ENCODE measurements at places on chromosomes 13 and 19. TPM values are rescaled to one million over a fixed set of nuclear protein-coding genes. Genes with fewer than 3 reads are reported as not detected.

Gene LRRC63
- total RNA-seq: not detected

Gene RNF17
- not detected for total RNA-seq

Gene SOX1
- not detected for total RNA-seq

Gene PSG2
- total RNA-seq: 0.41 TPM

Gene MBD3L3
- not detected for total RNA-seq

Gene HCST
- 2.1 TPM for total RNA-seq

Gene KIR2DL1
- not detected for total RNA-seq

GRCh38 chr13:32247887-32248286, 67.3 kb downstream of the ZAR1L start:
- no peak for DNase-seq

DNA sequence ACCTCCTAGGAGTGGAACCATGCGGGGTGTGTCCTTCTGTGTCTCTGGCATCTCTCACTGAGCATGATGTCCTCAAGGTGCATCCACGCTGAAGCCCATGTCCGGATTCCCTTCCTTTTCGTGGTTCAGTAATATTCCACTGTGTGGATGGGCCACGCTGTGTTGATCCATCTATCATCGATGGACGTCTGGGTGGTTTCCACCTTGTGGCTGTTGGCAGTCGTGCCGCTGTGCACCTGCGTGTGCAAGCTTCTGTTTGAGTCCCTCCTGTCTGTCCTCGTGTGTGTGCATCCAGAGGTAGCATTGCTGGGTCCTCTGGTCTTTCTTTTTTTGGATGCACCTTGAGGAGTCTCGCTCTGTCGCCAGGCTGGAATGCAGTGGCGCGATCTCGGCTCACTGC, 11.2 kb upstream of the GNA15 start:
- no peak for DNase-seq

DNA sequence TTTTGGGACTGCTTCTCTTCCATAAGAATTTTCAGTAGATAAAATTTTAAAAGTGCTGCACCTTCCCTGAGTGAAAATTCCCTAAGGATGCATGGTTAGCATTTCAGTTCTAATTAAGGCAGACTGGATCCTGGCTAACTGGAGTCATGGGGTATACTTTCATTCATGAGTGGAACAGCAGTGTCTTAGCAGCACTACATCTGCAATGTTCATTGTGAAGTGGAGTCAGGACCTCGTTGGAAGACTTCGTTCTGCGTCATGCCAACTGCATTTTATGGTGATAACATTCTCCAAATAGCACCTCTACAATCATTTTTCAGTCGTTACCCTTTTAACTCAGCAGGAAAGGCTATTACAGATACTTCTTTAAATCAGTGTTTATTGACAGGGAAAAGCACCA, 25.5 kb downstream of the PHF11 start:
- DNase-seq: no peak

- peak; percentile 96 for DNase-seq
Observed at GRCh38 chr13:37313372-37313771, 207.9 kb upstream of the CSNK1A1L start.

DNA sequence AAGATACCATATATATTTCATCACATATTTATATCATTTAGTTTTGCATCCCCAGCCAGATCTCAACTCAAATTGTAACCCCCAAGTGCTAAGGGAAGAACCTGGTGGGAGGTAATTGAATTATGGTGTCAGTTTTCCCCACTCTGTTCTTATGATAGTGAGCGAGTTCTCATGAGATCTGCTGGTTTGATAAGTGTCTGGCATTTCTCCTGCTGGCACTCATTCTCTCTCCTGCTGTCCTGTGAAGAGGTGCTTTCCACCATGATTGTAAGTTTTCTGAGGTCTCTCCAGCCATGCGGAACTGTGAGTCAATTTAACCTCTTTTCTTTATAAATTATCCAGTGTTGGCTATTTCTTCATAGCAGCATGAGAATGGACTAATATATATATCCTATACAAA, 462.5 kb upstream of the SLITRK5 start:
- no peak for DNase-seq

DNA sequence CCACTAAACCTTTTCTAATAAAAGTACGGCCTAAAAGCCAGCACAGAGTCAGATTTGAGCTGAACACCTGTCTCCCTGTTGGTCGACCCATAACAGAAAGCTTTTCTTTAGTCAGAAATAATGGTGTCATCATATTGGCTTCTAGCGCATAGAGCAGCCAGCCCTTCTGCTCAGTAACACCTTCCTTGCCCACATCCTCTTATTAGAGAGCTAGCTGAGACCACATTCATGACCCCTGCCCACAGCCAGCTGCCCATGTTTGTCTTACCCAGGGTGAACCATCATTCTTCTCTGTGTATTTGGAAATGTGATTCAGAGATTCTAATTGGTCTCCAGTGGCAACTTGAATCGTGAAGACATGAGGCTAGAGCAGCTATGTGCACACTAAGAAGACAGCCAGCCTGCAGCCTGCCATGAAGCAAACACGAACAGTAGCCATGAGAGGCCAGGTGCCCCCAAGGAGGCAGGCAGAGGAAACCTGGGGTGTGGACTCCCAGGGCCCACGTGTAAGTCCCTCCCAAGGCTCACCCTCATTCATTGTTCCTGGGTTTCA, 82.3 kb upstream of the PDCD5 start:
- DNase-seq: no peak

GRCh38 chr13:45320876-45321629, 19.9 kb downstream of the TPT1 start:
- no peak for DNase-seq

DNA sequence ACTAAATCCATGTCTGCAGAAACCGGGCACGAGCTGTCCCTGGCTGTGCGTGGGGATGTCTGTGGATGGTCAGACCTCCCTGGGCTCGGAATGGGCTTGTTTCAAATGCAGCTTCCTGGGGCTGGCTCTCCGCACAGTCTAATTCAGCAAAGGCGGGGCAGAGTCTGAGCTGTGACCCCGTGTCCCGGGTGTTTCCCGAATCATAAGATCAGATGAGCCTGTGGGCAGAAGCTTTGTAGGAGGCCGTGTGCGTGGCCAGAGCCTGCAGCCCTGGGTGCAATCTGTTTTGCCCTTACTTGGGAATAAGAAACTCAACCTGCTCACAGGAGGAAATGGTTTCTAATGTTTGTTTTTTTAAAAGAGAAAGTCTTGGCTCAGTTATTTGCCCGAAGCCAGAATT, 13.9 kb upstream of the GNA11 start:
- peak; percentile 61 for DNase-seq

DNA sequence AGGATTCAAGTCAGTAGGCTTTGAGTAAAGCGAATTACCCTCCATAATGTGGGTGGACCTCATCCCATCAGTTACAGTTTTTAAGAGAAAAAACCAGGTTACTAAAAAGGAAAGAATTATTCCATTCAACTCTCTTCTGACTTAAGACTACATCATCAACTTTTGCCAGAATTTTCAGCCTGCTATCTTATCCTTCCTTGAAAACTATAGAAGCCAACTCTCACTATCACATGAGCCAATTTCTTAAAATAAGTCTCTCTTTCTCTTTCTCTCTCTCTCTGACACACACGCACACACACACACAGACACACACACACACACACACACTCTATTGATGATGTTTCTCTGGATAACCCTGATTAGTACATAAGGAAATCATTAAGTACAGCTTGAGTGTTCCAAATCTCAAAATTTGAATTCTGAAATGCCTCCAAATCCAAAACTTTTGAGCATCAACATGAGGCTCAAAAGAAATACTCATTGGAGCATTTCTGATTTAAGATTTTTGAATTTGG, 217.0 kb upstream of the PRR20A start:
- DNase-seq: no peak

- DNase-seq: peak; percentile 2
Observed at GRCh38 chr13:113065406-113066141, 40.0 kb upstream of the F7 start.

DNA sequence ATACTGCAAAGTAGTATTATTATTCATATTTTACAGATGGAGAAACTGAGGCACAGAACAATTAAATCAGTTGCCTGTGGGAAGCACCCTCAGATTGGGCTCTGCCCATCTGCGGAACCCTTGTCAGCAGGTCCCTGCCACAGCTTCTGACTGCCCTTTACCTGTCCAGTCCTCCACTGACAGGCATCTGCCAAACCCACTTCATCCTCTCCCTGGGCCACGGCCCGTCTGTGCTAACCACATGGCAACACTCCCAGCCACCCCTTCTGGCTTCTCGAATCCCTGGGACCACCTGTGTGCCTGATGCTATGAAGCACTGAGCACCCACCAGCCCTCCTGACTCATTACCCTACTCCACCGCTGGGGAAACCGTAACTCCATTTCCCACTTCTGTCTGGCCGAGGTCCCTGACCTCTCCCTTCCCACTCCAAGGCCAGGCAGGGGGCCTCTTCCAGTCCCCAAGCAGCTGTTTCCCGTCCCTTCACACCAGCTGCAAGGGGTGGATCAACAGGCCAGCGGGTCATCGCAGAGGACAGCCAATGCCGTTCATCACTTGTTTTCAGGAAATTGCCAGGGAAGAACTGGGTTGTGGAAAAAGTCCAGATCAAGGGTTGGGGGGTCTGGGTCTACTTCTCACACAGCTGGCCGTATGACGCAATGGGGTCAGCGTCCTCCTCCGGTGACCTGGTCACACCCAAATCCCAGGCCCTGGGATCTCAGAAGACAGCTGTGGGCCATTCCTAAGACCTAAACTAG, 2.5 kb downstream of the KANK3 start:
- no peak for DNase-seq

- no peak for DNase-seq
Observed at GRCh38 chr13:48405875-48406274, 7.0 kb downstream of the LPAR6 start.

DNA sequence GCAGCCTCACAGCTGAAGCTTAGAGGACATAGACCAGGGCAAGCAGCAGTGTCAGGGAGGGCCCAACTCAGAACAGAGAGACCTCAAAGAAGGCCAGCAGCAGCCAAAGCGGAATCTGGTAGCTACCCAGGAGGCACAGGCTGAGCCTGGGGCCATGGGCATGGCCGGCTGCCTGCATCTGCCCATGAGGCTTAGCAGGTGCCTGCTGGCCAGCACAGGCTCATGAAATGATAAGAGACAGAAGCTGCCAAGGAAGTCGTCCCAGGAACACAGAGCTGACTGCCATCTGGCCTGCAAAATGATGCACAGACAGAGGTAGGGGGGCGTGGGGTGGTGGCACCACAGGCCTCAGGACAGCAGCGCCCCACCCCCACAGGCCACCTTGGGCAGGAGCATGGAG, 29.2 kb downstream of the TUBA3C start:
- no peak for DNase-seq

DNA sequence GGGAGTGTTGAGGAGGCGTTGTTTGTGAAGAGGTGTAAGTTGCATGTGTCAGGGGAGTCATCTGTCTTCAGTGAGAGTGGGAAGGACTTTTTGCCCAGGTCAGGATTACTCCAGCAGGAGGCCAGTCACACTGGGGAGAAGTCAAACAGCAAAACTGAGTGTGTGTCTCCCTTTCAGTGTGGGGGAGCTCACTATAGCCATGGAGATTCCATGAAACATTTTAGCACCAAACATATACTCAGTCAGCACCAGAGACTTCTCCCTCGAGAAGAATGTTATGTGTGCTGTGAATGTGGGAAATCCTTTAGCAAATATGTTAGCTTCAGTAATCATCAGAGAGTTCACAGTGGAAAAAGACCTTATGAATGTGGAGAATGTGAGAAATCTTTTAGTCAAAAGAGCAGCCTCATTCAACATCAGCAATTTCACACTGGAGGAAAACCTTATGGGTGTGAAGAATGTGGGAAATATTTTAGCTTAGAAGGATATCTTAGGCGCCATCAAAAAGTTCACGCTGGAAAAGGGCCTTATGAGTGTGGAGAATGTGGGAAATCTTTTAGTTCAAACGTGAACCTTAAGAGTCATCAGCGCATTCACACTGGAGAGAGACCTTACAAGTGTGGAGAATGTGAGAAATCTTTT, 8.4 kb upstream of the ZNF587 start:
- DNase-seq: no peak

- no peak for DNase-seq
Observed at GRCh38 chr19:438416-438958, 22.3 kb downstream of the SHC2 start.
